ENCODE measurements at places on chromosomes 16 and 17.

- no peak for DNase-seq
These were observed 99.0 kb downstream of the PRKCA start for GRCh38 chr17:66401364-66401763.

DNA sequence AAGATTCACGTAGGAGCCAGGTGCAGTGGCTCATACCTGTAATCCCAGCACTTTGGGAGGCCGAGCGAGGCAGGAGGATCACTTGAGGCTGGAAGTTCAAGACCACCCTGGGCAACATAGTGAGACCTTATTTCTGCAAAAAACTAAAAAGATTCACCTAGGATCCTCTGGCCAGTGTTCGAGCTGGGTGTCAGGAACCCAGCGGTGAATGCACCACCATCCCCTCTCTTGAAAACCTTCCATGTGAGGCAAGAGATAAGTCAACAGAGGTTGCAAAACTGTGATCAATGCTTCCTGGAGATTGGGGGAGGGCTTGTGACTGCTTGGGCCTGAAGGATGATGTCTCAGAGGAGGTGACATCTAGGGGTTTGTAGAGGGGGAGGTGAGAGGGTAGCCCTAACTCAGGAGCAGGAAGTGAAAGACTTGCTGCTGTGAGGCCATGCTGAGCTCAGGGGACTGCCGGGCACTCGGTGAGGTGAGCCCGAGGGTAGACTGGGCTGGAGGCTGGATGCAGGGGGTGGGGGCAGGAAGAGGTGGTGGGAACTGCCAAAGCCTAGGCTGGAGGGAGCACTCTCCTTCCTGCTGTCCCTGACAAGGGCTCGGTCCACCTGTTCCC is 11.7 kb downstream of the GJD3 start:
- DNase-seq, result no peak

DNA sequence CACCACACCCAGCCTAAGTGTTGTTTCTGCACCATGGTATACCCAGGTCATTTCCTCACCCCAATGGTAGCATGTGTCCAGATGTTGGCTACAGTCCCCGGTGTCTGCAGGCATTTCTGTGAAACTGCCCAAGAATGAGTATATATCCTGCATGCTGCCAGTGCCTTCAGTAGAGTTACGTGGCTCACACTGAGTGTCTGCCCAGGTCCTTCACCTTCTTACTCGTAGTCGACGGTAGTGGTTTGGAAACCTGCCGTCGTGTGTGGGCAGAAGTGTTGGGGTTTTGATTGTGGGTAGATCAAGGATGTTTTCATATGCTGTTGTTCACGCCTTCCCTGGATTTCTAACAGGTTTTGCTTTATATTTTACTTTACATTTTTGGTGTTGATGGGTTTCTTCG is 16.8 kb downstream of the TCF25 start:
- DNase-seq, result no peak

- no peak for DNase-seq
These were observed 1.2 kb upstream of the GPT2 start for GRCh38 chr16:46882940-46883307.

DNA sequence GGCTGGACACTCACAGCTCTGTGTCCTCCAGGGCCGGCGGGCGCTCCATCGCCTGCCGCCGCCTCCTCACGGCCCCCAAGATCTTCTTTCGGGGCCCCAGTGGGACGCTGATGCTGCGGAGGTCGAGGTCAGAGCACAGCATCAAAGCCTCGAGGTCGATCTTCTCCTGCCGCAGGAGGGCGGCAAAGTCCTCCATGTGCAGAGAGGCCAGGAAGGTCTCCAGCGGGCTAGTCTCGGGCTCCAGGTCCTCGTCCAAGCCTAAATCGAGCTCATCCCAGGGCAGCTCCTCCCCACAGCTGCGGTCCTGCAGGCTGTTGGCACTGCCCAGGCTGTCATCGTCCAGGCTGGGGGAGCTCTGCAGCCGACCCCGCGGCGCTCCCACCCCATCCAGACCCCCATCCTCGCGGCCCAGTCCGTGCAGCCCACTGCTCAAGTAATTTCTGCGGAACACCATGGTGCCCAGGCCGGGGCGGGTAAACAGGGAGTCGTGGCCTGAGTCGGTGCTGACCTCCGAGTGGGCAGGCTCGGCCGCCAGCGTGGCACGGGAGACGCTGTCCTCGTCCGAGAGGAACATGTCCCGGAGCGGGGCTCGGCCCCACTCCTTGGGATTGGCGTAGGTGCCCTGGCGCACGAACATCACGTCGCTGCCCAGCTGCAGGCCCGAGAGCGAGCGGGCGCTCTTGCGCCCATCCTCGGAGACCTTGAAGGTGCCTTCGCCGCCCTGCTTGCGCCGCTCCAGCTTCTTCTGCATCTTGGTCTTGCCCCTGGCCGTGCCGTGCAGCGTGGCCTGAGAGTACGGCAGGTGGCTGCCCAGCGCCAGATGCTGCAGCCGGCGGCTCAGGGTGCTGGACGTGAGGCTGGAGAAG is 3.4 kb downstream of the USH1G start:
- no peak for DNase-seq

- DNase-seq, result no peak
These were observed 138.3 kb downstream of the CHD9NB start for GRCh38 chr16:52914428-52914827.

GRCh38 chr16:87562201-87562600 is 40.1 kb upstream of the JPH3 start:
- no peak for DNase-seq

GRCh38 chr17:43581613-43582012 is 35.5 kb upstream of the ETV4 start:
- peak; percentile 64 for DNase-seq

GRCh38 chr17:80855948-80856862 is 135.4 kb upstream of the CHMP6 start:
- peak; percentile 68 for DNase-seq

DNA sequence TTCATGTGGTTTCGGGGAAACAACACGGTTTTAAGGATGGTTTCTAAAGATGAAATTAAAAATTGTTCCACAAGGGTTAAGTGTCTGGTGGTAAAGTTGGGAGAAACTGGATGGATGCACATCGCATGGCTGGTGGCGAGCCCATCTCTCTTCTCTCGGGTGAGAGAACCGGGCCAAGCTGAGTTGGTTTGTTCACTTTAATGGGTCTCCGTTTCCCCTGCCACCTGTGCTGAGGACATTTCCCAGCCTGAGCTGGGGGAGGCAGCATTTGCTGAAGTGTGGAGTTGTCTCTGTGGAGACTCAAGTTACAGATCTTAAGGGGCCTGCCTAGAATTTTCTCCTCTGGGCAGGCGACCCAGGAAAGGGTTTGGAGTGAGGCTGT is 7.9 kb downstream of the FUS start:
- no peak for DNase-seq

DNA sequence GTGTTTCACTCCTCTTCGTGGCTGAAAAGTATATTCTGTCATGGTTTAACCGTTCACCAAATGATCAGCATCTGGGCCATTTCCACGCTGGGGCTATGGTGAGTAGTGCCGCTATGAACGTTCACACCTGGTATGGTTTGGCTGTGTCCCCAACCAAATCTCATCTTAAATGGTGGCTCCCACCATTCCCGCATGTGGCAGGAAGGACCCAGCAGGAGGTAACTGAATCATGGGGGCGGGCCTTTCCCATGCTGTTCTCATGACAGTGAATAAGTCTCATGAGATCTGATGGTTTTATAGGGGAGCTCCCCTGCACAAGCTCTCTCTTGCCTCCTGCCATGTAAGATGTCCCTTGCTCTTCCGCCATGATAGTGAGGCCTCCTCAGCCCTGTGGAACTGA is 45.7 kb upstream of the ZNF469 start:
- DNase-seq, result no peak

DNA sequence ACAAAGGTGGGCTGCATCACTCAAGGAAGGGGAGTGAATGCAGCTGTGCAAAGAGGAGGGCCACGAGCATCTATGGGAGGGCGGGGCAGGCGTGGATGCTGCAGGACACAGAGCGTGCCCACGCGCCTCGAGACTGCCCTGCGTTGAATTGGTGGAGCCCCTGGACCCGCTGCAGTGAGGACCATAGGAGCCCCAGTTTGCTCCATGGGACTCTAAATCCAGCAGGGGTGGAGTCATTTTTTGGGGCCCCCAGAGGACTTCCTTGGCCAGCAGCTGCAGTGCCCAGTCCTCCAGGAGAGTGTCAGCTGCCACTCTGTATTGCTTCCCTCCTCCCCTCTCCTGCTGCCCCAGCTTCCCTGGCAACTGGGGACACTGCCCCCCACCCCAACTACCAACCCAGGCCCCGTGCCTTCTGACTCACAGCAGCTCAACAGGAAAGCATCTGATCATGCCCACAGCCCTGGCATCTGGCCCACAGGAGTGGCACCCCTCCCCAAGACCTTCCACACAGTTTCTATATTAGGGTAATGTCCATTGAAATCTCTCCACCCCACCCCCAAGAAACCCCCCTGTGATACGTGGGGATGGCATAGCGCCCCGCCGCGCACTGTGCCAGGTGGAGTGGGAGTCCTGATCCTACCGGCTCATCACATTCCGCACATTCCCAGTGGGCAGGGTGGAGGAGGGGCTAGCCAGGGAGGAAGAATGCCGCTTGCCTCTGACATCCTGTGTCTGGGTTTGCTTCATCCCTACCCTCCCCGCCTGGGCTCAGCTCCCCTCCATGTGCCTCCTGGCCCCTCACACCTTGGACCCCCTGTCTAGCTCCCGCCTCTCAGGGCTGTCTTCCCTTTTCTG is 27.8 kb upstream of the ITGA3 start:
- DNase-seq, result peak; percentile 66

DNA sequence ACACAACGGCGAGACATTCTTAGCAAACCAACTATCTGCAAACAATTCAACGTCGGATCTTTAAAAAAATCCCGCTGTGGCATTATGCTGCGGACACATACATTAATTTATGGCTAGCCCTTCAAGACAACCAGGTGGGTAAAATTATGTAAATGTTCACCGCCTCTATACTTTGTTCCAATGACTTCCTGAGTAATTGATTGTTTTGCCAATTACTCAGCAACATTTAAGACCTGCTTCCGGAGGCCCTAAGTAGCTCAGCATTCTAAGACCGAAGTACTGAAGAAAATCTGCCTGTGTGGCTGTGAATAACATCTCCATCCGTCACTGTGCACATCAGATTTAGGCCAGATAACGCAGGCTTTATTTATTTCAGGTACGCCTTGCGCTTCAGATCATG is 23.3 kb downstream of the QPRT start:
- no peak for DNase-seq

GRCh38 chr17:64129515-64129764 is 504 bp downstream of the ERN1 start:
- DNase-seq, result no peak

- DNase-seq, result no peak
These were observed 26.6 kb downstream of the LASP1 start for GRCh38 chr17:38896346-38896954.

DNA sequence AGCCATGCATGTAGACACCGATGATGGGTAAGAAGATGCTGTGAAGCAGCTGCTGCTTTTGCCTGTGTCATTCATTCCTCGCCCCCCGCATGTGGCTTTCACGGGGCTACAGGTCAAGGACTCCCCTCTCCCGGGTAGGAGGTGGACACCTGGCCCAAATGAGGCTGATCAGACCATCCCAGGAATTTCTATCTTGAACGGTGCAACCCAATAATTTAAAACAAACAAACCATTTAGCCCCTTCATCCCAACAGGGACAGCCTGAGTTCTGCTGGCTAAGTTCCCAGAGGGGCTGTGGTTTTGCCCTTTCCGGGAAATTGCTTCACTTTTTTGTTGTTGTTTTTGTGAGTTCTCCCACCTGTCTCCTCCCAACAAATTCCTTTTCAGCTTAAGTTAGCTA is 137.7 kb upstream of the CDH5 start:
- DNase-seq, result no peak

DNA sequence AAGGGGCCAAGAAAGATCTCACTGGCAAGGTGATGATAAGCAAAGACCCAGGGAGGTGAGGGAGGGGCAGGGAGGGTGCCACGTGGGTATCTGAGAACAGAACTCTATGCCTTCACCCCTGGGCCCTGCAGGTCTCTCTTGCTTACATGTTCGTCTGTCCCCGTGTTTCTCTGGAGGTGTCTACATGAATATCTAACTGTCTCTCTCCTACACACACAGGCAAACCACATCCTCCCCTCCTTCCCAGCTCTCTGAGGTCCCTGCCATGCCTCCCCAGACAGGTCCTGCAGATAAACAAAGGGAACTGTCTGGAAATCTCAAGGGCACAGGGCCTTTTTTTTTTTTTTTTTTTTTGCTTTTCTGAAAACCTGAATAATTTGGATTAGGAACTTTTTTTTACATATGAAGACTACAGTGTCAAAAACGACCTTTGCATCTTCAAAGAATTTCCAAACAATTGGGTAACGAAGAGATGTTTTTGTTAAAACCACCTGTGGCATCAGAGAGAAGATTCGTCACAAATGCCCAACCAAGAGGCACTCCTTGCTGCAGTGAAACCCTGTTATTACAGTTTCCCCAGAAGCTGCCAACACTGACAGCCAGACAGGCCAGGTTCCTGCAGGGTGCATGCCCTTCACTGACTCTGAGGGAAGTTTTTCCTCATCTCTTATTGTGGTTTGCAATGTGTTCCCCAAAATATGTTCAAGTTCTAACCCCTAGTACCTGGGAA is 17.8 kb downstream of the PLLP start:
- no peak for DNase-seq

DNA sequence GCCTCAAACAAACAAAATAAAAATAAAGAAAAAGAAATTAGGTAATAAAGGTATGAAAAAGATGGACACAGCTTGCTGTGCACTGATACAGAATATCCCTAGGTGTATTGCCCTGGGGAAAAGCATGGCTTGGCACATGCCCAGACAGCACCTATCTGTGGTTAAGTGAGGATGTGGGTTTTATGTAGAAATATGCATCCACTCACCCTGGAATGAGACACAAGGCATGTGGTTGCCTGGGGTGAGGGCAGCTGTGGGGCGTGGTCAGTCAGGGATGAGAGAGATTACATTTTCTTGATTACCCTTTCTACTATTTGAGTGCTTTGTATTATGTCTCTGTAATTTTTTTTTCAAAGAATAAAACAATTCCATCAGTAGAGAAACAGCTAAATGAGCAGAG is 6.9 kb downstream of the PLLP start:
- peak; percentile 83 for DNase-seq

DNA sequence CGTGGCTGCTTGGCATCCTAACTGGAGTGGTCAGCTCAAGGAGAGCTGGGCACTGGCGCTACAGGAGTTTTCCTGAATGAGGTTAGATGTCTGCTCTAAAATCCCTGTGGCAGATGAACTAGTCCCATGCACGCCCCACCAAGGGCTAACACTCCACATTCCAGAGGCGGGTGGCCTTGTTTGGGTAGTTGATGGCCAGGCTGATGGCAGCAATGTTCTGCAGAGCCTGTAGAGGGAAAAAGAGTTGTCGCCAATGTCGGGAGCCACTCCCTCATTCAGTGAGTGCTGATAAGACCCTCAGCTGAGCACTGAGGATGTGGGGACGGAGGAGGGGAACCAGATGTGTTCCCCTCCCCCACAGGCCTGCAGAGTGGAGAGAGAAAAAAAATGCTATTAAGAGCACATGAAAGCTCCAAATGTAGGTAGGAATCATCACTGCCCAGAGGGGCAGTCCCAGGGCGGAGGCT is 42.5 kb upstream of the ATP2A3 start:
- DNase-seq, result no peak

- peak; percentile 58 for DNase-seq
These were observed 6.8 kb upstream of the TBC1D3B start for GRCh38 chr17:36183001-36183971.

- DNase-seq, result no peak
These were observed 7.8 kb upstream of the RNF213 start for GRCh38 chr17:80252871-80253270.

GRCh38 chr17:68306819-68307218 is 15.5 kb downstream of the ARSG start:
- DNase-seq, result no peak

Data from LoVo (cell line).